ENCODE measurements at places on chromosomes 7 and 10.

DNA sequence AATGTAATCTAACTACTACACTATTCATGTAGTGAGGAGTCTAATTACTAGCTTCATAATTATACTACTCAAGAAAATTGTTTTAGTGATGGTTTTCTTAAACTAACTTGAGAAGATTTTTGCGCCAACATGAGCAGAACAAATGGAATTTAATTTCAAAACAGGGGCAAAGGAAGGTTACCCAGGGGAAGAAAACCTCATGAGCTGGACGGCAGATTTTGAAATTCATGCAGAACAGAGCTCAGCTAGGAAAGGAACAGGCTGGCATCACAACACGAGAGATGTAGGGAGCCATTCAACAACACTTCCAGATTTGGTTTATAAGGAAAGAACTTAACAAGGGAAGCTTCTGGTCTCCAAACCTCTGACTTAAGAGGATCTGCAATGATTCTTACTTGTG is 235.3 kb upstream of the PRKCQ start:
- no peak for DNase-seq

GRCh38 chr7:111763221-111763801 is 201.0 kb upstream of the IMMP2L start:
- DNase-seq = peak; percentile 85

DNA sequence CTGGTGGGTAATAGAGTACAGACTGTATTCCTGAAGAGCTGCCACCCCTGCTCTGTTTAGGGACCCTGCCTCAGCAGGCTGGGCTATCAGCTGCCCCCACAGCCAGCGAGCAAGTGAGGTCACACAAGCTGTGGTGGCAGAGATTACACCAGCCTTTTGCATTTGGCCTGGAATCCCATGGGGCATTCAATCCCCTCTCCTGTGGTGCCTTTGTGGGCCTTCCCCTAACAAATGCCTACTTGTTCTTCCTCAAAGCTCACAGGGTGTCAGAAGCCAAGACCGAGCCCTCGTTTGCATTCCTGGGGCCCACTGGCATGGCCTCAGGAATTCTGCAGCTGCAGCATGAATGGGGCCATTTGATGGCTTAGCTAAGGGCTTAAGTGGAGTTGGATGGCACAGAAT is 212.7 kb upstream of the PHYHIPL start:
- DNase-seq = no peak

DNA sequence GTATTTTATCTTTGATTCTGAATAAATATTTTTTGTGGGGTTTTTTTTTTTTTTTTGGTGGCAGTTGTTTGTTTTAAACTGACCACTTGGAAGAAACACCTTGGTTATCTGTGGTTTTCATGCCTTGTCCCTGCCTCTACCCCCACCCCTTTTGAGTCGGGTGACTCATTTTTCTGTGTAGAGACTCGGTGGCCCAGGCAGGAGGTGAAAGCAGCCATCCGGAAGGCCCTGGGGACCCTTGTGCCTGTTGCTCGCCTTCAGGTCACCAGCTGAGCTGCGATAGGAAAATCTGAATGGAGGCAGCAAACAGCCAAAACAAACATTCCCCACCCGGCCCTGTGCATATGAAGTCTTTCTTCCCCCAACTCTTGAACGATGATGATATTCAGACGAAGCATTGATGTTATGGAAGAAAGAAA is 22.8 kb downstream of the CYP17A1 start:
- no peak for DNase-seq

- no peak for DNase-seq
Observed at GRCh38 chr7:22039670-22040069, 94.0 kb upstream of the CDCA7L start.

- peak; percentile 51 for DNase-seq
Observed at GRCh38 chr7:41977151-41977651, 259.8 kb downstream of the GLI3 start.

GRCh38 chr7:16744518-16745250 is 8.9 kb upstream of the TSPAN13 start:
- DNase-seq = no peak

DNA sequence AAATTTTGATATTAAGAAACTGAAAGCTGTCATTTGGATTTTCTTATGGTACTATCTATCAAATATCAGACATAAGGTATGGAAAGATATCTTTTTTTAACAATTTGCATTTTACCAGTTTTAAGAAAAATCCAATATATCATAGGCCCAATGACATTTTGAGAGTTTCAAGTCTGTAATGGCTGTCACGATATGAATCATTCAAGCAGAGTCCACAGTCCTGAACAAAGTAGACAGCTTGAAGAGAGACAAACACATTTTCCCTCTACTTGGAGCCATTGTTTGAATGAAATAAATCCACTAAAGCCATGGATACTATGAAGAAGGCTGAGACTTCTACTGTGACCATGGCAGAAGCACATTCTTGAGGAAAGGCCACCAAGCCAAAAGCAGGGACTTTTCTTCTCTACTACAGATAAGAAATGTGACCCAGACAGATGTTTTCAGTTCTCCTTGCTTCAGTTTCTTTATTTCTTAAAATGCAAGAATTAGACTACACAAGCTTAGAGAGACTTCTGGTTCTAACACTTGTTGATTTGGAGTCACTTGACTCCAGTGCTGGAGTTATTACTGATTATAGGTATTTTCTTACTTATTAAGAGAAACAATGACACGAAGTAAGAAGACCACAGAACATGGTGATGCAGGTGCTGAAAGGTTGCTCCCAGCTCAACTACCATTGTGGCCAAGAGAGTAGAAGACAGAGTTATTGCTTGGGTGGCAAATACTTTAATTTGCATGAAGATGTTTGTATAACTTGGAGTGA is 429.1 kb downstream of the KIF20B start:
- no peak for DNase-seq

DNA sequence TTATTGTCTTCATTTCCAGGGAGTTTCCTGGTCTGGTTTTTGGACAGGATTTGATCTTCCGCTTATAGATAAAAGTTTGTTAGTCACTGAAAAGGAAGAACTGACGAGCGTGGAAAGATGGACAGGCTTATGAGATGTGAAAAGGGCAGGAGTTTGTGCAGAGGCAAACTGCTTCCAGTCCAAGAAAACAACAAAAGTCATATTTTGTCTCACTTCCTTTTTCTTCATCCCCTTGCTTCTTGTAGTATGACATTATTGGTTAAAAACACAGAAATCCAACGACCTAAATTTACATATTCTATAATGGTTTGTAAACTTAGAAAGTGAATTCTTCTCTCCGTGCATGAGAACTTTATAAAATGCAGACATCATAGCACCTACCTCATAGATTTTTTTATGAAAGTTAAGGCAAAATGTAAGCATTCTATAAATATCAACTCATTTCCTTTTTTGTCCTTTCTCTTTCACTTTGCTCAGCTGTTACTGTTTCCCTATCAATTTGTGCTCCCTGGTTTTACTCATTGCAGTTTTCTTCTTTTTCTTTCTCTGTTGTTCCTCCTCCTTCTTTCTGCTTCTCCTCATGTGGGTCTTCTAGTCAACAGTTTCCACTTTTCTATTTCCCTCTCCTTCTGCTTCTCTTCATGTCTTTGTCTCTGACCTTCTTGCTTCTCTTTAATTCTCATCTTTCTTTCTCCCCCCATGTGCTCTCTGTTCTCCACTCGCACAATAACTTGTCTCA is 370.2 kb downstream of the ARL4A start:
- no peak for DNase-seq

DNA sequence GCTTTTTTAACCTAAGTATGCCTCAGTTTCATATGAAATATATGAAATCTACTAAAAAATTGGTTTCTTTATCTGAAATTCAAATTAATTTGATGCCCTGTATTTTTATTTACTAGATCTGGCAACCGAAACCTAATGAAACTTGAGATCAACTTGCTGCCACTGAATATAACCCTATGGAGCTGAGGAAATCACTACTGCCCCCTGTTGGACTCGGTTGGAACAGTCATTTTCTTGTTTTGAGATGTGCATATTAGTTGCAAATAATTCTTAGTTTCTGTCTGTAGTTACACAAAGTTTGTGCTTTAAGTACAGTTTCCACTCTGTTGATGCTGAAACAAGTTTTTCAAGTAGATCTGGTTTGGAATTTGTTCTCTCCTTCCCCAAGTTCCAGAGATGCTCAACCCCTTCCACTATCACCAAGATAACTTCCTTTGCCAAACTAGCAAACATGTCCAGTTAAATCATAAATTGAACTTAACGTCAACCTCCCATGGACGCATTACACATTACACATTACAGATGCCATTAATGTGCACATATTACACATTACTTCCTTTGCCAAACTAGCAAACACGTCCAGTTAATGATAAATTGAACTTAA is 22.2 kb upstream of the EXOC4 start:
- DNase-seq = peak; percentile 52

GRCh38 chr10:83253011-83253671 is 886.2 kb upstream of the GHITM start:
- no peak for DNase-seq

- DNase-seq = no peak
Observed at GRCh38 chr10:112214298-112214926, 30.8 kb upstream of the GPAM start.

DNA sequence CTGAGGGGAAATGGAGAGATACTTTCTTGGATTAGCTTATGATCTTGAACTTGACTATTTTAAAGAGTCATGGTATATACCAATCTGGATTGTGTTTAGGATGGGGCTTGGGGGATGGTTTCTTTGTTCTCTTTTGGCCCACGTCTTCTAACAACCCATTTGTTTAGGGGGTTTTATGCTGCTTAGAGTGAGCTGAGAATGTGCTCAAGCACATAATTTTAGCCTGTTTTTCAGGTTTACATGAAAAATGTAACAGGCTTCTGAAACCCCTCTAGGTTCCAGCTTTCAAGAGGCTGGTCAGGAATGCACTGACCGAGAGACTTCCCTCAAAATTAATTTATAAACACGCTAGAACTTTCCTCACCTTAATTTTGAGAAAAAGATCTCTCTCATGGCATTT is 94.3 kb downstream of the AUTS2 start:
- no peak for DNase-seq

- no peak for DNase-seq
Observed at GRCh38 chr10:85596389-85596788, 770.2 kb downstream of the GRID1 start.

- no peak for DNase-seq
Observed at GRCh38 chr10:94591461-94592205, 46.0 kb downstream of the HELLS start.

Data from RKO (cell line).